ENCODE measurements at places on chromosomes 5 and 9. TPM values are rescaled to one million over a fixed set of nuclear protein-coding genes. Genes with fewer than 3 reads are reported as not detected.

The CDH6 gene
- total RNA-seq: not detected

The AQP3 gene
- 1.4 TPM for total RNA-seq

The AHRR gene
- 0.35 TPM for total RNA-seq

The GPR150 gene
- not detected for total RNA-seq

The MEF2C gene
- not detected for total RNA-seq

- H3K36me3 ChIP-seq: no peaks in the 10 kb centered on the region
- no peak for DNase-seq
- H3K27ac ChIP-seq: no peak overlapping the region
- no peak overlapping the region for H3K4me3 ChIP-seq
Measured at GRCh38 chr5:43981556-43981955, 378.6 kb downstream of the NNT start.

- no peak for DNase-seq
- H3K4me1 ChIP-seq: peaks cover 37% of the 10 kb centered on the region
- H3K27ac ChIP-seq: no peak overlapping the region
- H3K36me3 ChIP-seq: no peaks in the 10 kb centered on the region
Measured at GRCh38 chr9:137598943-137599342, 6.5 kb upstream of the ARRDC1 start.

GRCh38 chr5:176793736-176794135 is 16.6 kb upstream of the UNC5A start:
- H3K36me3 ChIP-seq: no peaks in the 10 kb centered on the region
- H3K27ac ChIP-seq: no peak overlapping the region
- H3K4me3 ChIP-seq: no peak overlapping the region
- H3K27me3 ChIP-seq: peaks cover 80% of the 10 kb centered on the region
- no peak for DNase-seq

DNA sequence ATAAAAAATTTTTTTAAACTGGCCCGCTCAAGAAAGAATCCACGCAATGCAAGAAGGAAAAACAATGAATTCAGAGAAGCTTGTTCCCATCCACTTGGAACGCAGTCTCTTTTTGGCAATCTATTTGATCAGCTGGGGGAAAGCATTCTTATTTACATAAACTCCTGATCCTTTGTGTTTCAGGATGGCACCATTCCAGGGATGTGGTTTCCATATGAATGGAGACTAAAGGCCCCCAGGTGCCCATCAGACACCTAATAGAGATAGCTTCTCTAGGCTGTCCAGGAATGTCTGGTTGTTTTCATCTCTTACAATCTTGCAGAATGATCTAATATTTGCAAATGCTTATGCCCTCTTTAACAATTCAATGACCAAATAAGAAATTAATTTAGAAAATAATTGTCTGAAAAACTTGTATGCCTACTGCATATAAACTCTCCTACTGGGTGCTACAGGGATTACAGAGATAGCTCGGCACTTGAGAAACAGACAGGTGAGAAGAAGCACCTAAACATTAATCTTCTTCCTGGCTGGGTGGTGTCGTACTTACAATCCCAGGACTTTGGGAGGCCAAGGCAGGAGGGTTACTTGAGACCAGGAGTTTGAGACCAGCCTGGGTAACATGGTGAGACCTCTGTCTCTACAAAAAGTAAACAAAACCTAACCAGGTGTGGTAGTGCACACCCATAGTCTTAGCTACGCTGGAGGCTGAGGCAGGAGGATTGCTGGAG is 3.0 kb upstream of the RASGRF2 start:
- peak; percentile 90 for DNase-seq
- H3K36me3 ChIP-seq: no peaks in the 10 kb centered on the region
- no peaks in the 10 kb centered on the region for H3K27me3 ChIP-seq

DNA sequence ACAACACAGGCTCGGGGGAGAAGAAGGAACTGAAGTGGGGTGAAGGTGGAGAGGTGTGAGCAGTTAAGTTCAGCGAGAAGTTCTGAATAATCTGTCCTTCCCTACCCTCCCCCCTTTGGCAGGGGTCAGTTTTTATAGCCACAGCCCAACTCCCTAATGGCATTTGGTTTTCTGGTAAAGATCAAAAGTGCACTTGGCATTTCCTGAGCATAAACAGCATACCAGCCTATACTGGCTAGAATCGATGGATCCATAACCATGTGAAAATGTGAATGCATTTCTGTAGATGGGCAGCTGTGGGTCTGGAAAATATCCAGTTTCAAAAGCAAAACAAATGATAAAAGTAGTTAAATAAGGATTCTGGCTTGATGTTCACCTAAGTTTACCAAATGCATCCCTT is 410.9 kb downstream of the PLK2 start:
- no peak overlapping the region for H3K27ac ChIP-seq
- no peaks in the 10 kb centered on the region for H3K36me3 ChIP-seq
- DNase-seq: no peak
- no peak overlapping the region for H3K4me3 ChIP-seq
- no peaks in the 10 kb centered on the region for H3K27me3 ChIP-seq

DNA sequence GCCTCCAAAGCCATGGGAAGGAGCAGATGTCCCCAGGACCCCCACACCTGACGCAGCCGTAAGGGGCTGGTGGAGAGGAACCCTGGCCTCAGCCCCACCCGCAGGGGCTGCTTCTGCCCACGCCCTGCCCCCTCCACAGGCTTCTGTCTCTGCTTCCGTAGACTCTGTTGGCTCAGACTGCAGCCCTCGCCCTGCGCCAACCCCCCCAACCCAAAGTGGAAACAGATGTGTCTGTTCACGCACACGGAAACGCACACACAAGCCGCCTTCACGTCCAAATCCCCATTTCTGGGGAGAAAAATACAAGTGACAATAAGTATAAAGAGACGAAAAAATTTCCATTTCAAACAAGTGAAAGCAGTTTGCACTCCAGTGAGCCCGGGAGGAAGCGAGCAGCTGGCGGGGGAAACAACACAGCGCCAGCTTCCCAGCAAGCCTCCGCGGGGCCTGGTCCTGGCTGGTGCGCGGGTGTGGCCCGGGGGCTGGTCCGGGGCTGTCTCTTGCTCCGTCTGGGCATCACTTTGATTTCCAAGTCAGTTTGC is 32.6 kb upstream of the RXRA start:
- H3K4me1 ChIP-seq: peaks cover 55% of the 10 kb centered on the region
- no peak overlapping the region for H3K27ac ChIP-seq
- H3K36me3 ChIP-seq: no peaks in the 10 kb centered on the region
- 0 out of 2 replicates have a peak overlapping the region, but pooled peaks have one; percentile 0 for H3K4me3 ChIP-seq
- peaks cover 13% of the 10 kb centered on the region for H3K27me3 ChIP-seq

DNA sequence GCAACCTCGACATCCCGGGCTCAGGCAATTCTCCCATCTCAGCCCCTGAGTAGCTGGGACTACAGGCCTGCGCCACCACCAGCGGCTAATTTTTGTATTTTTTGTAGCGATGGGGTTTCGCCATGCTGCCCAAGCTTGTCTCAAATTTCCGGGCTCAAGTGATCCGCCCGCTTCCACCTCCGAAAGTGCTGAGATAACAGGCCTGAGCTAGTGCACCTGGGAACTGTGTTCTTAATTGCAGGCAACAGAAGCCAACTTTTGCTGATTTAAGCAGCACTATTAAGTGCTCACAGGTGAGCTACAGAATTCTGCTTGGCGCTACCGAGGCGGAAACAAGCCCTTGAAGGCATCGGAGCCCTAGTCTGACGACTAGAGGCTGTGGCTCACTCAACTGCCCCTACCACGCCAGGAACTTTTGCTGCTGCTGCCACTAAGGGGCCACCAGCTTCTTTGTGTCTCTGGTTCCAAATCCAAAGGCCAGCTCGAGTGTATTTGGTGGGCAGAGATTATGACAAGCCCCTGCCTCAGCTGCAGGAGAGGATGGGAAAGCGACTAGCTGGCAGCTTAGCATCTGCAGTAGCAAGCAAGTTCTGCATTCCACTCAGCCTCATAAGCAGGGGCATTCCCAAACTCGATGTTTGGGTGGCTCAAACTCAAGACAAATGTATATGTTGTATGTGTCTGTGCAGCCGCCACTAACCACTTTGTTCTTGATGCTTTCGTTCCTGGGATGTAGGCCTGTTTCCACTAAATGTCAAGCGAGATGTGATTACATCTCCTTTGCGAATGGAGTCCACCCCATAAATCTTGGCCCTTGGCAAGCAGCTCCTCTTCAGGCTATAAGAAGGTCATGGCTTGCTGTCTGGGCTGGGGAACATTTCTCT is 10.6 kb upstream of the HMCN2 start:
- peaks cover 10% of the 10 kb centered on the region for H3K4me1 ChIP-seq
- H3K4me3 ChIP-seq: no peak overlapping the region
- H3K36me3 ChIP-seq: no peaks in the 10 kb centered on the region
- no peak for DNase-seq
- peaks cover 1% of the 10 kb centered on the region for H3K27me3 ChIP-seq

- H3K27me3 ChIP-seq: no peaks in the 10 kb centered on the region
- H3K4me3 ChIP-seq: no peak overlapping the region
- H3K27ac ChIP-seq: no peak overlapping the region
- DNase-seq: no peak
- H3K36me3 ChIP-seq: no peaks in the 10 kb centered on the region
- H3K4me1 ChIP-seq: peaks cover 13% of the 10 kb centered on the region
Measured at GRCh38 chr5:132342291-132343180, 27.0 kb upstream of the SLC22A5 start.

DNA sequence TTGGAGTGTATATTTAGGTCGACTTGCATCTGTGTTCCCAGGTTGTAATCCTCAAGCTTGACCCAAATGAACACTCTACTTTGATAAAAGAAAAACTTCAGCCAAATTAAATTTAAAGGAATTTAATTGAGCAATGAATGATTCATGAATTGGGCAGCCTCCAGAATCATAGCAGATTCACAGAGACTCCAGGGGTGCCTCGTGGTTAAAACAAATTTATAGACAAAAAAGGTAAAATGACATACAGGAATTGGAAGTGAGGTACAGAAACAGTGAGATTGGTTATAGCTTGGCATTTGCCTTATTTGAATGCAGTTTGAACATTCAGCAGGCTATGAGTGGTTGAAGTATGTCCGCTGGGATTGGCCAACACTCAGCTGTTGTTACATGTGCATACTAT is 21.6 kb upstream of the SPATA31D4 start:
- DNase-seq: no peak
- no peak overlapping the region for H3K4me3 ChIP-seq
- H3K36me3 ChIP-seq: no peaks in the 10 kb centered on the region

- H3K36me3 ChIP-seq: no peaks in the 10 kb centered on the region
- no peak overlapping the region for H3K27ac ChIP-seq
- H3K4me1 ChIP-seq: no peaks in the 10 kb centered on the region
- H3K4me3 ChIP-seq: no peak overlapping the region
- H3K27me3 ChIP-seq: no peaks in the 10 kb centered on the region
Measured at GRCh38 chr5:107294211-107294550, 376.6 kb downstream of the EFNA5 start.

All from HepG2 (cell line).